ENCODE measurements at places on chromosomes 2 and 18. TPM values are rescaled to one million over a fixed set of nuclear protein-coding genes. Genes with fewer than 3 reads are reported as not detected.

The ALPI gene
- not detected for total RNA-seq

The PLEK gene
- total RNA-seq, result not detected

The NOSTRIN gene
- 0.43 TPM for total RNA-seq

The NPHP1 gene
- 1.9 TPM for total RNA-seq

The TXNDC9 gene
- 56.2 TPM for total RNA-seq

The GALM gene
- total RNA-seq, result 10.0 TPM

The REG1B gene
- not detected for total RNA-seq

The GPR39 gene
- total RNA-seq, result 0.94 TPM

The HNMT gene
- 17.0 TPM for total RNA-seq

The NYAP2 gene
- total RNA-seq, result not detected

The PLGLB1 gene
- total RNA-seq, result 0.93 TPM

The ARL4C gene
- 3.5 TPM for total RNA-seq

The LBX2 gene
- 1.9 TPM for total RNA-seq

The UGT1A5 gene
- total RNA-seq, result not detected

The PDE11A gene
- not detected for total RNA-seq

The MOCOS gene
- 3.2 TPM for total RNA-seq

The SIX3 gene
- total RNA-seq, result not detected

The REEP1 gene
- total RNA-seq, result 0.12 TPM

The GPBAR1 gene
- not detected for total RNA-seq

The TMEM150A gene
- total RNA-seq, result 26.7 TPM

The SERPINB7 gene
- not detected for total RNA-seq

The LCT gene
- total RNA-seq, result not detected

The DES gene
- 165 TPM for total RNA-seq

The CDC42EP3 gene
- total RNA-seq, result 34.4 TPM

The C2orf78 gene
- not detected for total RNA-seq

The CSRNP3 gene
- total RNA-seq, result 1.2 TPM

The IDH1 gene
- 160 TPM for total RNA-seq

The THSD7B gene
- total RNA-seq, result 0.17 TPM

The PMAIP1 gene
- 14.4 TPM for total RNA-seq

The ANKRD36C gene
- total RNA-seq, result 4.7 TPM

The SPATS2L gene
- 77.3 TPM for total RNA-seq

The CNDP1 gene
- not detected for total RNA-seq

The VWC2L gene
- not detected for total RNA-seq

The CEP68 gene
- 10.0 TPM for total RNA-seq

The CD226 gene
- total RNA-seq, result 0.82 TPM

The SALL3 gene
- not detected for total RNA-seq

The GULP1 gene
- total RNA-seq, result 12.6 TPM

The MC4R gene
- total RNA-seq, result not detected

The TMEM247 gene
- total RNA-seq, result not detected

The UGT1A9 gene
- total RNA-seq, result not detected

The SP5 gene
- not detected for total RNA-seq

Data from pericardium fibroblast (primary cell).